ENCODE measurements at places on chromosomes 5 and 9.

GRCh38 chr9:136062657-136063439, 32.2 kb downstream of the NACC2 start:
- no peak for DNase-seq

- no peak for DNase-seq
These were observed 25.3 kb upstream of the SLC1A1 start for GRCh38 chr9:4464911-4465513.

DNA sequence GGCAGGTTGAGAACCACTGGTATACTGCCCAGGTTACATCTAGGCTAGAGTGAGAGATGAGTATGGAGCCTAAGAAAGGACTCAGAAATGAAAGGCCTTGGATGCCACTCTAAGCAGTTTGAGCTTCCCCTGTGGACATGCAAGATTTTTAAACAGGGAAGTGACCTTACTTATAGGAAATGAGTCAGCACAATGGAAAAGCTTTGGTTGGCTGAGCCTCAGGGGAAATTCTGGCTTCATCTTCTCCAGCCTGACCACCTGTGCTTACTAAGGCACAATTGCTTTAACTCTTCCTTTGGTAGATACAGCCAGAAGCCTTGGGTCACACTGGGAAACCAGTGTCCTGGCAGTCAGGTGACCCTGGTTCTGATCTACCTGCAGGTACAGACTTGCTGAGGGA, 380.2 kb upstream of the ZNF462 start:
- DNase-seq = no peak

GRCh38 chr9:118023644-118024043, 319.4 kb downstream of the TLR4 start:
- no peak for DNase-seq

- no peak for DNase-seq
These were observed 8.9 kb downstream of the SMAD5 start for GRCh38 chr5:136141561-136141960.

DNA sequence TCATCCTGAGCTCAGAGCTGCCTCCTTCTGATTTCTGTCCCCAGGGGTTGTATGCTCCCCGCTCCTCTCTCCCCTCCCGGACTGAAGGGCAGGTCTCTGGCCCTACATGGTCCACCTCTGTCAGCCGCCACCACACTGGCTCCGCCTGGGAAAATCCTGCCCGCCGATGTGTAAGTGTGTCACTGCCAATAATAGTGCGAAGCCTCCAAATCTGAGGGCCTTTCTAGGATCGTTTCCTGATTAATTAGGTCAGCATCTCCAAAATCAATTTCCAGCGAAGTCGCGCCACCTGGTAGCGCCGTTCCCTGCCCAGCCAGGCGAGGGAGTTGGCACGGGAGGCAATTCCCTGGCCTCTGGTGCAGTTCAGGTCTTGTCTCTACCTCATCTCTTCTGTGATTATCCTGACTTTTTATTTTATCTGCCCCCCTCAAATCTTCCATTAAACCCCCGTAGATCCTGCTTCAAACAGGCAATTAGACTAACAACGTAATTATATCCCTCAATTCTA, 73.5 kb downstream of the ZNF618 start:
- no peak for DNase-seq

- no peak for DNase-seq
These were observed 307.9 kb upstream of the SMARCA2 start for GRCh38 chr9:1707291-1707690.

- no peak for DNase-seq
These were observed 8.1 kb downstream of the FCN2 start for GRCh38 chr9:134888603-134889190.

DNA sequence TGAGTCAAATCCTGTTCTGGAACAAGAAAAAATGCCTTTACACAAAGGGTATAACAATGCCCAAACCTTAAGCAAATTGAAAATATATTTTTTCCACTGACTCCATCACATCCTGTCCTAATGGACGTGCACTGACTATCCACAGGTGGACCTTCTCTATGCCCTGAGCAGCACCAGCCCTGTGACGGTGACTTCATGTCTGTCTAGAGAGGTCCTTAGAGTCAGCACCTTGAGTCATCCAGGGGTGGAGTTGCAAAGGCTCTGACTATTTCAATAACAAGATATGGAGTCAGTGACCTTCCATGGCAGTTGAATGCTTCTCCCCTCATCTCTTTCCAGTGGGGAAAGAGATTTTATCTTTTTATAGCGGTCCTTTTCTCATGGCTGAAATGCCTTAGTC, 78.0 kb downstream of the YIPF5 start:
- DNase-seq = no peak

DNA sequence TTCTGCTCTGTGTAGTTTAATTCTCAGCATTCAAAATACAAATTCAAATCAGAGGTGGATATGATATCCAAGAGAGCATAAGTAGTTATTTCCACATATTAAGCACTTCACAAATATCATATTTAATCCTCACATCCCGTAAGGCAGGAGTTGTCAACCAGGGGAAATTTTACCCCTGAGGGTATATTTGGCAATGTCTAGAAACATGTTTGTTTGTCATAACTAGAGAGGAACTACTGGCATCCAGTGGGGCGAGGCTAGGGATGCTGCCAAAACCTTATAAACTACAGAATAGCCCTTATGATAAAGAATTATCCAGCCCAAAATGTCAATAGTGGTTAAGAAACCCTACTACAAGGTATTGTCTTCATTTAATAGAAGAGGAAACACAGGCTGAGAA, 619.4 kb downstream of the SLCO4C1 start:
- no peak for DNase-seq

All from activated naive CD4-positive, alpha-beta T cell treated with anti-CD3 and anti-CD28 coated beads for 36 hours (primary cell).